ENCODE measurements at places on chromosomes 6 and 20.

DNA sequence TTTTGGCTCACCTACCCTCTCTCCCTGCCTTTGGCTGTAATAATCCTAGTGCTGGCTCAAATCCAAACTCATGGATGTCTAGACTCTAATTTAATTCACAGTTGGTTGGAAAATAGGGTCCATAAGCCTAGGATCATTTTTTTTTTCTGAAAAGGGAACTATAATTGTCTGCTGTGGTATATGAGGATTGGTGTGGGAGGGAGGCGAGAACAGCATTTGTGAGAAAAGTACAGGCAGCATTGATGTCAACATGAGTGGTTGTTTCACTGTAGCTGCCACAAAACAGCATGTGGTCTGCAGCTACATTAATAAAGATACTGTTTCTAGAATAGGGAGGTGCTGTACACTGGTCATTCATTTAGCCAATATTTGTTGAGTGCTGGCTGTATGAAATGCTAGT is 18.6 kb upstream of the POLR1H start:
- no peak for DNase-seq

GRCh38 chr6:160048471-160048870 is 73.1 kb upstream of the SLC22A1 start:
- no peak for DNase-seq

DNA sequence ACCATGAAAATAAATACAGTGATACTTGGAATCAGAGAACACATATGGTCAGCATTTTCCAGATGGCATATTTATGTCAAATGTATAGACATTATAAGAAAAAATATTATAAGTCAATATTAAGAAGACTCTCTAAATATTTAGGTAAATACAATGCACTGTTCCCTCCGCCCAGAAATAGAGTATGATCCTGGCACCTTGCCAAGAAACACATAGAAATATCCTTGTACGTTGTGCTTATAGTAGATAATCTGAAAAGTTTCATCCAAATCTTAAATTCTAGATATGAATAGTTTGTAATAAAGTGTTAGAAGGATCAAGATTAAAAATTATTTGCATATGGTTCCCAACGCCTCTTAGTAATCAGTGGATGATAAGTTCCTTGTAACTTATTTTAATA is 645.8 kb upstream of the GJE1 start:
- DNase-seq, result no peak

DNA sequence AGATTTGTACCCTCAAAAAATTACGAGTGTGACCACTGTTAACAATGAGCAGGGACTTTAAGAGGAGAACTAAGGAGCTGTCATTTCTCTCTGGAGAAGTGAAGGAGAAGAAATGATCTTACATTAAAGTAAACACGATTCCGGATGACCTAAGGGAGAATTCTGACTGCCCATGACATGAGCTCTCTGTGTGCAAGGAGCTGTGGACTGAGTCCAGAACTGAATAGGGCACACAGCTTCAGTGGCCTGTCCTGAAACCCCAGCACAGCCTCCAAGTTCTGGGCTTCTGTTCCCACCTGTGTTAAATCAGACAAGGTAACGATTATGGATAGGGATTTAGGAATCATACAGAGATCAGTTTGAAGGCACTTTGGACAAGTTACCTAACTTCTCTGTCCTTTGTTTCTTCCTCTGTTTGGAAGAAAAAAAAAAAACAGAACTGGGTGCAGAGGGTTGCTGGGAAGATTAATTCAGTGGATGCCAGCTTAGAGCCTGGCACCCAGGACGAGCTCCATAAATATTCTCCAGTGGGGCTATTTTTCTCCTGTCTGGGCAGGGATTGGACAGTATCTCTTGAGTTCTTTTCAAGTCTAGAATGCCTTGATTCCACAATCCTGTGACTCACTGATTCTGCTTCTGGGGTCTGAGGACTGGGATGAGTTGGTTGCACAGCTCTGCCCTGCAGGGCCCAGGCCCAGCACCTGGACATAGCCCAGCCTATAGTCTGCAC is 65.7 kb downstream of the MRPL14 start:
- DNase-seq, result no peak

DNA sequence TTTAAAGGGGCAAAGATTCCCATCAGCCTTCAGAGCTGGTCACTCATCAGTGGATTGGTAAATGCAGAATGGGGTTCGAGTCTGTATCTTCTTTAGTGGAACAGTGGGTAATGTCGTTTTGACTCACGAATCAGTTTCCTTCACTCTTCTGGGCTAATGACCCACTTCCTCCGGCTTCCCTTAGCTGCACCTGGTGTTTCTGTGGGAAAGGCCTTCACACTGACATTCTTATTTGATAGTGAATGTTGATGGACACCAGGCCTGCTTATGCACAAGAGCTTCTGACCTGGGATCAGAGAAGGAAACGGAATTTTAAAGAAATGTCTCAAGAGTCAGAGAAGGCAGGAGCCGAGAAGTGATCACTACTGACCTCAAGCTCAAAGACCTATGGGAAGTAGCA is 272.0 kb upstream of the SULF2 start:
- DNase-seq, result no peak

- DNase-seq, result no peak
These were observed 2.0 kb upstream of the SLC22A23 start for GRCh38 chr6:3458706-3459421.

GRCh38 chr6:84103029-84103428 is 69.5 kb downstream of the MRAP2 start:
- no peak for DNase-seq

GRCh38 chr6:123402052-123402451 is 234.7 kb downstream of the TRDN start:
- no peak for DNase-seq

GRCh38 chr6:128848212-128848935 is 34.6 kb upstream of the LAMA2 start:
- no peak for DNase-seq

DNA sequence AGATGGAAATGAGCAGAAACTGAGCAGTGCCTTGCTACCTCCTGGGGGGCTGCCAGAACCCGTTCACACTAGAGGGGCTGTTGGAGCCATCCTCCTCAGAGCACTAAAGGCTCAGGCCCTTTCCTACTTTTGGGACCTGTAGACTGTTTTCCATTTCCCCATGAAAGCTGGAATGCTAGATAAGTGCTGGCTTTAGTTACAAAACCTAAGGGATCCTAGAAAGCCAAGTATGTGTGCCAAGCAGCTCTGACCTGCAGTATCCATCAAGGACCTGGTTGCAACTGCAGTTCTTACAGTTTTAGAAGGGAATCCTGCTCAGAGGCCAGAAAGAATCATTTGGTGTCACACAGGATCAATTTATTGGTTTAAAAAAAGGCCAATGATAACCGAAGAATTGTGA is 176.7 kb upstream of the COL21A1 start:
- no peak for DNase-seq

GRCh38 chr6:17011985-17012384 is 89.9 kb upstream of the STMND1 start:
- DNase-seq, result no peak

DNA sequence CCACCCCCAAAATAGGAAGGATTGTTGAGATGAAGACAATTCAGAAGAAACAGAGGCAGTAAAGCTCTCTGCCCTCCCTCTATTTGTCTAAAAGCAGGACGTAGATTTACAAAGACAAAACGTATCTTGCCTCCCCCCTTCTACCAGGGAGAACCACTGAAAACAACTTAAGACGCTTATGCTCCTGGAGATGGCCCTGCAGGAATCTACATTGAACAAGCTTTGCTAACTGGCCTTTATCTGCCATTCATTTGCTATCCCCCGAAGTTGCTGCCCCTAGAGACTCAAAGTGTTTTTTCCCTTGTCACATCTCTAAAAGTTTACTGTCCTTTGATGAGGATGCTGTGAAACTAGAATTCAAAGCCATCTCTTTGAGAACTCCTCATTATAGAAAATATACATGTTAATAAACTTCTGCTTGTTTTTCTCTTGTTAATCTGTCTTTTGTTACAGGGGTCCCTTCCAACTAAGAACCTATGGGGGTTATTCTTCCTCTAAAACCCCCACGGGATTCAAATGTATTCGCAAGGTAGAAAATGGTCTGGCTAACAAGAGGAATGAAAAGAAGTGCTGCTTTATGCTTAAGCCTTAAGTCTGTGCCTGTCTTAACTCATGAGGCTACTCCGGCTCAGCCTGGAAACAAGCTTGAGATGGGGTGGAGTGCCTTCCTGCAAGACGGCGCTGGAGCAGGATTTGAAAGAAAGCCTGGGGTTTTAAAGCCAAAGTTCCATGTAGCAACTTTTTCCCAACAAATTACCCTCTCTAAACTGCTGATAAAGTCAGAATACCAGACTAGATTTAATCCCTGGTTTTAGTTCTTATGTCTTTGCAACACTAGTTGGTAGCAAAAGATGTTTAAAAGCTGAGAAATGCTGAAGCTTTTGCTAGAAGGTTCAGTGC is 88.0 kb downstream of the CLIC5 start:
- DNase-seq, result no peak

GRCh38 chr6:20126789-20127653 is 85.2 kb downstream of the MBOAT1 start:
- peak; percentile 62 for DNase-seq

- no peak for DNase-seq
These were observed 54.0 kb upstream of the CCN2 start for GRCh38 chr6:132005178-132005577.

GRCh38 chr6:45272626-45273025 is 55.5 kb upstream of the RUNX2 start:
- DNase-seq, result no peak

DNA sequence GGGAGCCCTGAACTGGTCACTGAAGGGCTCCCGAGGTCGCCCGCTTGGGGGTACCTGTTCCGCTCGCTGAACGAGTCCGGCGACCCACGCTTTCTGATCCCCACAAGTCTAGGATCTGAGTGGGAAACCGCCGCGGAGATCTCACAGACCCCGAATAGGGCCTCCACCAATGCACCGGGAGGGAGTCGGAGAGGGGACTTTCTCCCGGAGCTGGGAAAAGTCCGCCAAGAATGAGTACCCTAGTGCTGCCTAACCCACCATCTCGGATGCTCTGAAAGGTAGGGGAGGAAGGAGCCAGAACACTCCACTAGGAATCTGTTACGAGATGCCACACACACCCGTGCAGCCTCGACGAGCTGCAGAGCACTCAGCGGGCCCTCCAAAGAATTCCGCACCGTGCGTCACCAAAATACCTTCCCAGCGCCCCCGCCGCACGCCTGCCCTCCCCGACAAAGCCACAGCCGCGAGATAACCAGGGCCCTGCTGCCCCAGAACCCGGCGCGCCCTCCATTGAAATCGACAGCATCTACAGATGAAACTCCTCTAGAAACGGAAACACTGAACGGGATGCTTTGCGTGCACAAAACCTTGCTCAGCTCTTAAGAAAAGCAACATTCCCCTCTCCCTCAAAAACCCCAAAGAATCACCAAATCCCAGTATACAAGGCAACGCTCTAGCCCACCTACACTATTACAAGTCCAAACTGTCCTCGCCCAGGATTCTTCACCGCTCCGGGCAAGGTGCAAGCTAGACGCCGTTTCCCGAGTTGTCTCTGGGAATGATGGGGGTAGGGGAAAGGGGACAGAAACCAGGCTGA is 686 bp downstream of the COL12A1 start:
- DNase-seq, result no peak

GRCh38 chr6:27293436-27294098 is 18.5 kb downstream of the POM121L2 start:
- no peak for DNase-seq

- no peak for DNase-seq
These were observed 39.4 kb upstream of the MYLIP start for GRCh38 chr6:16089232-16090062.

Data from CD8-positive, alpha-beta T cell (primary cell).